Skin of body (tissue), 3 donors: ENCODE measurements at places on chromosomes 6 and 20.

DNA sequence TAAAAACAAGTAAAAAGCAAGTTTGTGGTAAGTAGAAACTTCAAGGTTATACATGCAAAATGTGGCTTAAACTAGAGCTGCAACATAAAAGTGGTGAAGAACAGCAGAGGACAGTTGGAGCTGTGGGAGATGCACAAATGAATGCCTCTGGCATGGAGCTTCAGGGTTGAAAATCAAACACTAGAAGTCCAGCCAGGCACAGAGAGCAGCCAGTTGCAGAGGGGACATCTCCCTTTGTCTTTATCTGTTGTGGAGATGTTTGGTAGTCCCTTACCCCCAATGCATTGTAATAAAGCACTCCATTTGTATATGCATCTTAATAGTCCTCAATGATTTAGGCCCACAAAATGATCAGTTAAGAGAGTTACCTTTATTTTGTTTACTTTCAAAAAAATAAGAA, 73.1 kb upstream of the C20orf144 start:
- DNase-seq, result no peak

GRCh38 chr6:87706187-87706966, 4.3 kb upstream of the AKIRIN2 start:
- no peak for DNase-seq

DNA sequence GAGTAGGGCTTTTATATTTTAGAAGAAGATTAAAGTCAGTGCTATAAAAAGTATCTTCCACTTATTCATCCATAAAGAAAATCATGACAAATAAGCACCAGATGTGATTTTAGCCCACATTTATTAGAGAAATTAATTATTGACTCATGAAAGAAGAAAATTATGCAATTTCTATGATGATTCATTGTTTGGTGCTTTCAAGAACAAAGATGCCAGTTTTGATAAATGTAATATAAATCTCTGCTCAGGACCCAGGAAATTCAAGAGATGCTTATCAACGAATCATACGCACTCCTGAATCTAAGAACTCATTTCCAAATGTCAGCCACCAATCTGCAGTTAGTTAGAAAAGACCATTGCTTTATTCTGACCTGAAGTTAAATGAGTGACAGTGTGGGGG, 211.4 kb downstream of the ARHGAP18 start:
- no peak for DNase-seq

DNA sequence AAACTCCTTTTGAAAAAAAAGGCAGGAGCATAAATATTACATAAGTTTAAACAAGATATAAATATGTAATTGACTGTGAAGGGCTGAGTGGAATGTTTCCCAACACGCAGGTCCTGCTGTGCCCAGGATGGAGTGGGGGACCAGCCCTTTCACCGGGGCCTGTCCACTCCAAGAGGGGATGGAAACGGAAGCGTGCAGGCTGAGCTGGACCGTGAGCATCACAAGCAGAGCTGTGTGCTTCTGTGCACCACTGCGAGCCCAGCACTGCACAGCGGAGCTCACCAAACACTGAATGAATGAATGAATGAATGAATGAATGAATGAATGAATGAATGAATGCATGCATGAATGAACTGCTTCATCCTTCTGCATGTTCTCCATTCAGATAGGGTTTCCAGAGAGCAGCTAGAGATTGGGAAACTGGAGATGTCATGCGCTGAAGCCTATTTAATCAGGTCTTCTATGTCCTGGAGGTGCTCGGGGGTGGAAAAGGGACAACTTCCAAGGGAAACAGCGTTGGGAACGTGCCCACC, 157.7 kb downstream of the ANKRD60 start:
- no peak for DNase-seq

DNA sequence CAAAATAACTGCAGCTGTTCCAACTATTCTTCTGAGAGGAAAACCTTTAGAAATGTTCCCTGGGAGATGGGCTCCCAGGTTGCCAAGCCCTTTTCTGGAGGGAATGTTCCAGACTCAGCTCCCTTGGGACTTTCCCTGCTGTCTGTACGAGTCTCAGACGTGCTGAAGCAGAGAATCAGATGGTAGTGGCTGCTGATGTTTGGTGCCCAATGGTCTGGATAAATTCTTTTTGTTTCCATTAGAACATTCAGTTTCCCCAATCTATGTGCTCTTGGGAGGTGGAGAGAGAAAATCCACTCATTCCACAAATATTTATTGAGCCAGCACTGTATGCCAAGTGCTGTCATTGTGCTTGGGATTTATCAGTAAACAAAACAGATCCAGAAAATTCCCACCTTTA, 40.0 kb downstream of the SNHG17 start:
- DNase-seq, result no peak

DNA sequence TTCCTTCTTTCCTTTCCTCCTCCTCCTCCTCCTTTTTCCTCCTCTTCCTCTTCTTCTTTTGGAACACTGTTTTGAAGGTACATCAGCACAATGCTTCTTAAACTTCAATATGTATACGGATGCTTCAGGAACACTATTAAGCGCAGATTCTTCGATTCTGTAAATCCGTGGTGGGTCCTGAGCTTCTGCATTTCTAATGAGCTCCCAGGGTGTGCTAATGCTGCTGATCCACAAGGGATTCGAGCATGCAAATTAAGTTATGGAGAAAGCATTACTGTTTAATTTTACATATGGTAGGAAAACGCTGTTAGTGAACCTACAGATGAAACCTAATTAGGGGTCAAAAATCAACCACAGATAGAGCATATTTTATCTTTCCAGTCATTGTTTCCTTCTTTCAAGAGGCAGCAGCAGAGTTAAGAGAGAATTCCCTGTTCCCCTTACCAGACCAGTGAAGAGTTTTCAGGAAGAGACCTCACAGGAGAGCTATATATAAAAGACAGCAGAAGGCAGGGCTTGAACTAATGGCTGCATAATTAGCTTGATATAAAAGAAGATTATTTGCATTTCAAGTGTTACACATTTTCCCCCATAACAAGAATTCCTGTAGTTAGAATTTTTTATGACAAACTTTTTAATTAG, 47.2 kb downstream of the KIF13A start:
- no peak for DNase-seq
